Fibroblast of lung (primary cell): ENCODE measurements at places on chromosomes 12 and 14. TPM values are rescaled to one million over a fixed set of nuclear protein-coding genes. Genes with fewer than 3 reads are reported as not detected.

Gene RNU6-8
- polyA plus RNA-seq: not detected in 2 replicates

Gene SLC16A7
- 19.1 and 40.2 TPM in 2 replicates for polyA plus RNA-seq

Gene KRT85
- polyA plus RNA-seq: not detected in 2 replicates

Gene LBHD2
- polyA plus RNA-seq: not detected in 2 replicates

Gene RNASE3
- polyA plus RNA-seq: not detected in 2 replicates

Gene POTEM
- polyA plus RNA-seq: not detected in 2 replicates

Gene WIF1
- polyA plus RNA-seq: 0.02 and 0.33 TPM in 2 replicates

Gene TRIM9
- polyA plus RNA-seq: 0.07 and 0.10 TPM in 2 replicates

DNA sequence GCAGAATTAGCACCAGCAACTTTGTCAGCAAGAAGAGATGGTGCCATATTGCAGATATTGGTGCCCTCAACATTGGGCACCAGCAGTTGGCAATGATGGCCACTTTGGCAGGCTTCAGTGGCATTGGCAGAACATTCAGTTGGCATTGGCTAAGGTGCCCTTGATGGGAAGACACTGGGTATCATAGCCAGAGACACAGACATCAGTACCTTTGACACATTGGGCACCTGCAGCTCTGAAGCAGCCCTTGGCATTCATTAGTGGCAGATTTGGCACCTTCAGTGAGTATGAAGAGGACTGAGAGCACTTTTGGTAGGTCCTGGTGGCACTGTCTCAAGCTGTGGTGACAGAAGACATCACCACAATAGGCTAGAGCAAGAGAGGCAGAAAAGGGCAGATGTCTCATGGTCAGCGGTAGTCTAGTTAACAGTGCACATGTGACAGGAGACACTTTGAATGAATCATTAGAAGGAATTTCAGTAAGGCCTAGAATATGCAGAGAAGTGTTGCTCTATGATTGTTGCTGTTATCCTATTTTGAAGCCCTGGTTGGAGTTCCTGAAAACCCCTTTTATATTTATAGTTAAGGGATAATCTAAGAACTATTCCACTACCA, 422.2 kb downstream of the APAF1 start:
- no peak for DNase-seq

- DNase-seq: no peak
Observed at GRCh38 chr12:50747817-50748216, 16.1 kb upstream of the ATF1 start.

GRCh38 chr12:70040141-70040540, 203.1 kb upstream of the CNOT2 start:
- peak; percentile 50 for DNase-seq

GRCh38 chr12:128916425-128916824, 63.1 kb downstream of the GLT1D1 start:
- no peak for DNase-seq

DNA sequence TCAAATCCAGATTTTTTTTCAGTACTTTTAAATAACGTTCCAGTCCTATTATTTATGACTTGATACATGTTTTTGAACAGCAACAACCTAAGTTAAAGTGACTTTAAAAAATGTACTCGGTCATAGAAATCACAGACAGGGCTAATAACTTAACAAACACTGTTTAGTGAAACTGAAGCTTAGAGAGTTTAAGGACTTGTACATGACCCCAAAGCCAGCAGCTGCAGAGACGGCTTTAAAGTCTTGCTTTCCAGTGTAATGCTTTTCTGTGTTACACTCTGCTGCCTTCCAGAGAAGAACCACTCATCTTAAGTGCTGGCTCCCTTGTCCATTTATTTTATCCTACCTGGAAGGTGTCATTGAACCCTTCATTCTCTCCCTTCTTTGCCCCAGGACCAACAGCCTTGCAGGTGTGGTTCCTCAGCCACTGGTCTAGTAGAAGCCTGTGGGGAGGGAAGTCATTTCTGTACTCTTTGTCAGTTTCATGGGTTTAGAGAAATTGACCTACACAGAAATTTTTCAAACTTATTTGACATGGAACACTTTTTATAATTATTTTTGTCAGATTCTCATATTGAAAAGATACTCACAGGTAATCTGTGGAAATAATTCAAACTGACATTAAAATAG, 60.9 kb downstream of the NAV3 start:
- no peak for DNase-seq

GRCh38 chr12:116165036-116165425, 112.5 kb downstream of the MED13L start:
- peak; percentile 78 for DNase-seq

GRCh38 chr12:14153803-14154202, 172.4 kb upstream of the GRIN2B start:
- no peak for DNase-seq

DNA sequence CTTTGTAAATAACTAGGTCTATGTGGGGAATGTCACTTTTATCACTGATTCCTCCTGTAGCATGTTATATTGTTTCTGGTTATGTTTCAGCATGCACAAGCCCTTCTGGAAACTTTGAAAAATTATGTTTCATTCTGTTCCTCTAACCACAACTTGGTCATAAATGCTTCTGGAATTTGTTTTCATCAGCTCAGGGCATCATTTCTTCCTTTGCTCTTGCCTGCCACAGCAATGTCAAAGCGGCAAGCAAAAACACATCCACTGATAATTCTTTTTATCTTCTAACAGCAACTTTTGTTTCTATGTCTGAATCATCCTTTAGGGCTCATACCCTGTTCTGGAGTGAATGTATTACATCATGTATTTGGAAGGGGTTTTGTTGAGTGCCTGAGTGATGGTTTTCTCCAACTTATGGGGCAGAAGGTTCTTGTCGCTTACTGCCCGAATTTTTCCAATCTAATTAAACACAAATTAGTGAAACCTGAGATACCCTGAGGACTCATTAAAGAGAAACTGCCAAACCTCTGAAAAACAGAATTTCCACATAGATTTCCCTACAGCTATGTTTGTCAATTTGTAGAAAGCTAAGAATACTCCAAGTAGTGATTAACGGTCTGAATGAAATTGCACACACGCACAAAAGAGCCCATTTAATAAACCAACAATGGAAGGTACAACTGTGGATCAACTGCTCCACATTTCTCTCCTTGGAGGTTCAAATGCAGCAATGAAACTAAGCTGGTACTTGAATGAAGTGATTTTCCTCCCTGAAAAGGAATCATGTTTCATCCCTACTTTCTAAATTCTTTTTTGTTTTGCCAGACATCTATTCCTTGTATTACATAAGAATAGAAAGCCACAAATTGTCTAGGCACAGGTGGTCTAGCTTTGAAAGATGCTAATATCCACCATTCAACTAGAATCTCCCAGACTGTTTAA, 173.5 kb upstream of the KRR1 start:
- peak; percentile 89 for DNase-seq

DNA sequence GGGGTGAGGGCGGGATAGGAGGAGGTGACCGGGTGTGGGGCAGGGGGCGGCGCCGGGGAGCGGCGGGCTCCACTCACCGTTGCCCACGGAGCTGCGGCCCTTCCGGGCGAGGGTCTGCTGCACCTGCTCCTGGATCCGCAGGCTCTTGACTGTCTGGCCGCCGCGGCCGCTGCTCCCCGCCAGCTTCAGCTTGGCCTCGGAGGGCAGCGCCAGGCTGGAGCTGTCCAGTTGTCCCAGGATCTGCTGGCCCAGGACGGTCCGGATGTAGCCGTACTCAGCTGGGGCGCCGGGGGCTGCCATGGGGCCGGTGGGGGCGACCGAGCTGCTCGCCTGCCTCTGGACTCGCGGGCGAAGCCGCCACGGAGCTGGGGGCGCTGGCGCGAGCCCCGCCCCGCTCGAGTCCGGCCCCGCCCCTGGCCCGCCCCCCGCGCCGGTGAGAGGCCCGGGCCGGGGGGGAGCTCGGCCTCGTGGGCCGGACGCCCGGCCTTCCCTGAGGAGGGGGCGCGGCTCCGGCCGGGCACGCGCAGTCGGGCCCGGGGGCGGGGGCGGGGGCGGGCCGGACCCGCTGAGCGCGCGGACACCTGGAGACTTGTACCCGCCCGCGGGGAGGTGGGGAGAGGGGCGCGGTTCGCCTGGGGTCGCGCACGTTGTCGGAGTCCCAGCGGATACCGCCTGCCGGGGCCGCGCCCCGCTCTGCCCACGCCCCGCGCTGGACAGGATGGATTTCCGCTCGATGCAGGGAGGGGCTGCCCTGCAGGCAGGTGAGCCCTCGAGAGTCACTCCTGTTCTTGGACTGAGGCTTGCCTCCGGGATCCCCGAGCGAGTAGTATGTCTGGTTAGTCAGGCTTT, at the start of gene PKP2:
Gene PKP2 (minus strand): TSS at position 346 of the 849 bp plus-strand sequence. CDS start 46 bp downstream, at position 300.
- peak; percentile 22 for DNase-seq

DNA sequence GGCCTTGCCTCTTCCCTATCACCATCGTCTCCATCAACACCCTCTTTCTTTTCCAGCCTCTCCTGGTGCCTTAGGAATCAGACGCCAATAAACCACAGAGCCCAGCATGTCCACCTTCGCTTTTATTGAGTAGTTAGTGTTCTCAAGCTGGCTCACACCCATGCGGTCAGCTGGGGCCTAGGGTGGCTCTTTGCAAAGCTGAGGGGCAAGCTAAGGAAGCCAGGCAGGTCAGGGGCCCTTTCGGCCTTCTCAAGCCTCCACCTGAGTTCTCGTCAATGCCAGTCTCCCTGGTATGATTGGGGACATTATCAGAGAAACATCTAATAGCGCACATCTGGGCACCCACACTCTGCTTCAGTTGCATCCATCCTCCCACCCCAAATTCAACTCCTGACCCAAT, 737 bp upstream of the TEX52 start:
- no peak for DNase-seq

DNA sequence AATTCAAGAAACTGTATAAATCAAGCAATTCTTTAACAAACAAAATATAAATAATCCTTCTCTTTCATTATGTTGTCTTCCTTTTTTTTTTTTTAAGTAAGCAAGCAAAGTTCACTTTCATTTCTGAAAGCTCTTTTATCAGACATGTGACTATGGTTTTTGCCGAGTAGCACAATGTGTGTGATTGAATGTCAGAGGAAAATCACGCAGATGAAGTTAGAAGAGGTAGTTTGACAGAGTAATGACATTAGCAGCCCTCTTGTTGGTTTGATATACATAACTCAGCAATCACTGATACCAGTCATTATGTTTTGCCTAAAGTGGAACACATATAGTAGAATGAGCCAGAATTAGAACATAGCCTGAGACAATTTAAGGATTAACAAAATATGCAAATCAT, 19.0 kb downstream of the ALX1 start:
- DNase-seq: no peak

DNA sequence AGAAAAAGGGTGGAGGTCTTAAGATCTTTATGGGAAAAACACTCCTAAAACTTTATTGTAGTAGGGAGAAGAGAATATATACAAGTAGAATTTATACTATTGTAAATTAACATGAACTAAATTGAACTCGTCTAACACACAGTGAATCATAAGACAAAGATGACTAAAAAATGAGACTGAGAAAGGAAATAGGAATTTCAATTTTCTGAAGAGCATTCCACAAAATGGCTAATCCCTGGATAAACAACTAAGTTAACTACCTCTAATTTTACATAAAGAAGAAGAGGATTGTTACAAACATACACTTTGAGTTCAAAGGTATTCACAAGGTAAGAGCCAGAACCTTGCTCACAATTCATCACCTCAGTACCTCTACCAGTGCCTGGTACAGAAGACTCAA, 2.0 kb downstream of the MAP4K5 start:
- peak; percentile 73 for DNase-seq

GRCh38 chr12:59734371-59734770, 138.5 kb downstream of the SLC16A7 start:
- DNase-seq: no peak

DNA sequence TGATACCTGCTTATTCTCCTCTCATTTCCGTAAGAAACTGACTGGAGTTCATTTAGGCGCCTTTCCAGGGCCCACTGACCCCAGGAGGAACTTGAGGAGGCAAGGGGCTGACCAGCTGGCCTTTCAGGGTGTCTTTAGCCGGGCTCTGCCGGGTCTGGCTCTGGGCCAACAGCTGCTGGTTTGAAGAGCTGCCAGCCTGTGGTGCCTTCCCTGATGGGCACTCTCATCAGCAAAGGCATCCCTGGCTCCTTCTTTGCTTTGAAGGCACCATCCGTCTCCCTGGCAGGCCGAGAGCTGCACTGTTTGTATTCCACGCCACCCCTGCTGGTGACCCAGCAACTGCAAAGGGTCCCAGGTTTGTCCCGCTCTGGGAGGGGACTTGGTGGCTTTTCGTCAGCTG, 42.0 kb downstream of the IQSEC3 start:
- DNase-seq: no peak

GRCh38 chr14:97891515-97891914, 1094.3 kb downstream of the VRK1 start:
- DNase-seq: no peak

DNA sequence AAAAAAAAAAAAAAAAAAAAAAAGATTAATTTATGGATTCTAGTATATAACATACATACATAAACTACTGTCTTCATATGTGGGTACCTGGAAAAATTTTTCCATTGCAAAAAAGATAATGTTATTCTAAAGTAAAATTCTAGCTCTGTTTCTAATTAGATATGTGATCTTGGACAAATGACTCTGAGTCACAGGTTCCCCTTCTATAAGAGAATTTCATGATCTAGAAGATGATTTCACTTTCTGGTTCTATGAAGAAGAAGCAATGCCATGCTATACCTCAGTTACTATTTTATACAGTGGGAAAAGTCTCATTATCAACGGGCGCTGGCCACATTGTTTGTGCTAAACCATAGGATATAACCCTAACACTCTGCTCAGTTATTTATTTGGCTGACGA, 351.3 kb downstream of the ZFP36L1 start:
- DNase-seq: no peak

- DNase-seq: no peak
Observed at GRCh38 chr14:53156238-53156637, 3.1 kb upstream of the DDHD1 start.

DNA sequence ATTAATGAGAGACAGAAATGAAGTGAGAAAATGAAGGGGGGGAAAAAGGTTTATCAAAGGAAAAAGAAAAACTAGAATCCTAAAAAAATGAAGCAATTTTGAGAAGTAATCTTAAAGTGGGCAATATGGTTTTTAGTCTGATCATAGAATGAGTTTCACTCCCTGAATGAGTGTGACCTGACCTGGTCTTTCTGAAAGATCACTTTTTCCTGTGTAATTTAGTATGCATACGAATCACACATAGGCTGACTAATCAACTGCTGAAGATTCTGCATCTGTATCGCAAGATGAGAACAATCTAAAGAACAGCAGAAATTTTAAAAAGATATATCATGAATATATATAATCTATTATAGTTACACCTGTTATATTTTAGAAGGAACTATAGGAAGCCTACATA, 11.3 kb downstream of the GNPTAB start:
- no peak for DNase-seq

- no peak for DNase-seq
Observed at GRCh38 chr12:106096376-106096775, 42.4 kb downstream of the NUAK1 start.

- DNase-seq: no peak
Observed at GRCh38 chr14:86124328-86124727, 594.4 kb downstream of the FLRT2 start.

DNA sequence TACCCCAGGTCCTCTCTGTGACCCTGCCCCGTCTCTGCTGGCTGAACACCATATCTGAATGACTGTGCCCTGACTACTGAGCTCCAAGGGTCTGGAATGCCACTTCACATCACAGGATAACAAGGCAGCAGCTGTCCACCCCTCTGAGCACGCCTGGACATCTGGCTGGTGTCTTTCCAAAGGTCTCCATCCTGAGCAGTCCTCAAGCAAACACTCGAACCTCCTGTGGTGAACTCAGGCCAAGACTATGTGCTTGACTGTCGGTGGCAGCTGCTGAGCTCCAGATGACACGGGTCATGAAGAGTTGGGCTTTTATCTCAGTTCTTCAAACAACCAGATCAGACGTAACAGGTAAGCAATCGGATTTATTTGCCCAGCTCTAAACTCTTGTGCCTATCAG, 117.2 kb upstream of the BCL2L14 start:
- DNase-seq: peak; percentile 5

- DNase-seq: no peak
Observed at GRCh38 chr14:97695456-97695981, 898.3 kb downstream of the VRK1 start.
